ENCODE measurements at places on chromosomes 12 and 14.

DNA sequence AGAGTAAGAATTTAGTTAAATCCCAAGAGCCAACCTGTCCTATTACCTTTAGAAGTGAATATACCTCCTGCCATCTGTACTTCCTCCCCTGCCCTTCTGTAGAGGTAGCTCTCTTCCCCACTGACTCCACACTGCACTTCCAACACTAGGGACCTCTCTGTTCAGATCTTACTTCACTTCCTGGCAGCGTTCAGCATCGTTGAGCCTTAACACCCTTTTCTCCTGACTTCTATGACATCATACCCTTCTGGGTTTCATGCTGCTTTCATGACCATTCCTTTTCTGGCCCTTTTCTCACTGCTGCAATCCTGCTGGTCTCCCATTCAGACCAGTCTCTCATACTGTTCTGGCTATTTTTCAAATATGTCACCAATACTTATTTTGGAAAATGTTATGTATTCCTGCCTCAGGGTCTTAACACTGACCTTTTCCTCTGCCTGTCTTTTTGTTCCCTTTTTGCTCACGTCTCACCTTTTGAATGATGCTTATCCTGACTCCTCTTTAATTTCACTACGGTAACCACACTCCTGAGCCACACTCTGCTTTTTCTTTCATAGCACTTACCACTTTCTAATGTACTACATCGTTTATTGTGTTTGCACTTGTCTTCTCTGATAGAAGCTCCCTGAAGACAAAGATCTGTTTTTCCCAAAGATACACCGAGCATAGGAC, 67.6 kb downstream of the PLEKHA5 start:
- DNase-seq = no peak

DNA sequence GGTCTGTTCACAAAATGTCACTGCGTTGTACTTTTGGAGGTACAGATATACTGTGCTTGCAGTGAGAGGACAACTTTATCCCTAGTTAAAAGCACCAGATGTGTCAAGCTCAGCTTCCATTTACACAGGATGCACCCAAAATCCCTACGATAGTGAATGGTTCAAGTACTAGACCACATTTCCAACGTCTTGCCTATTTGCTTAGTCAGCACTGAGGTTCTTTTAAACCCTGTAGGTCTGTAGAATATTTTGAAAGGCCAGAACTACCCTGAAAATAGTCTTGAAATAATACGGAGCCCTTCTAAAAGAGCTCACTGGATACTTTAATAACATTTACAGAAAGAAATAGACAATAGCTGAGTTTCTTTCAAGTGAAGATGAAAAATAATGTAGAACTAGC, 466.1 kb downstream of the FUT8 start:
- DNase-seq = no peak

GRCh38 chr14:33545696-33546095, 405.2 kb downstream of the EGLN3 start:
- no peak for DNase-seq

- DNase-seq = no peak
Measured at GRCh38 chr12:7450667-7451066, 6.7 kb upstream of the CD163L1 start.

DNA sequence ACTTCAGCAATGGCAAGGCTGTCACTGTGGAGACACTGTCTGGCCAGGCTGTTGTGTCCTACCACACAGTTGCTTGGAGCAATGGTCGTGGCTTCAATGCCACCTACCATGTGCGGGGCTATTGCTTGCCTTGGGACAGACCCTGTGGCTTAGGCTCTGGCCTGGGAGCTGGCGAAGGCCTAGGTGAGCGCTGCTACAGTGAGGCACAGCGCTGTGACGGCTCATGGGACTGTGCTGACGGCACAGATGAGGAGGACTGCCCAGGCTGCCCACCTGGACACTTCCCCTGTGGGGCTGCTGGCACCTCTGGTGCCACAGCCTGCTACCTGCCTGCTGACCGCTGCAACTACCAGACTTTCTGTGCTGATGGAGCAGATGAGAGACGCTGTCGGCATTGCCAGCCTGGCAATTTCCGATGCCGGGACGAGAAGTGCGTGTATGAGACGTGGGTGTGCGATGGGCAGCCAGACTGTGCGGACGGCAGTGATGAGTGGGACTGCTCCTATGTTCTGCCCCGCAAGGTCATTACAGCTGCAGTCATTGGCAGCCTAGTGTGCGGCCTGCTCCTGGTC, 4.3 kb downstream of the LRP10 start:
- no peak for DNase-seq

DNA sequence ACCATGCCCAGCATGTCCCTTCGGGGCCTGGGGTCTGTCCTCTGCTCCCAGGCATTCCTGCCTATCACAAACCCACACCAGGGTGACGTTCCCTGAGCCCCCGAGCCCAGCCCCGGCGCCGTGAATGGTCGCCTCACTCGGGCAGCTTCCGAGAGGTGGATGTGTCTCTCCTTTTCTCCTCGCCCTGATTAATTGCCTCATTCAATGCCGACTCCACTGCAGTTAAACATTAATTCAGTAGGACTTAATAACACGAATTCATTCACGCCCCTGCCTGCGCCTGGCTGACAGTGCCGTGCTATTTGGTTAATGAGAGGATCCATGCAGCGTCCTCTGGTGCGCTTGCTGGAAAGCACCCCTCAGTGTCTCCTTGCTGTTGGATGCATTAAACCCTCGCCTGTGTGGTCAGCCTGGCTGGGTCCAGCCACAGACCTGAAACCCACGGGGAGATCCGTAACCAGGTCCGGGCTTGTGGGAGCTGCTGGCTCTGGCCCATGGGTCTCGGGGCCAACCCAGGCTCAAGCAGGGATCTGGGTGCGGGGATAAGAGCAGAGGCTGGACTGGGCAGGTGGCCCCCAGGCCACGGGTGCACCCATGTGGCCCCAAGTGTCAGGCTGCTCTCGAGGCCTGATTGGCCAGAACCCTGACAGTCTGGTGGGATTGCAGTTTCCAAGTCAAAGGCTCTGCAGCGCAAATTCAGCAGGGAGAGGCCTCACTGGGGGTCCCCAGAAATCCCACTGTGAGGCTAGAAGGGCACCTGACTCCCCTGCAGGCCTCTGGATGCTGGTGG, 55.4 kb downstream of the FBRSL1 start:
- DNase-seq = no peak

DNA sequence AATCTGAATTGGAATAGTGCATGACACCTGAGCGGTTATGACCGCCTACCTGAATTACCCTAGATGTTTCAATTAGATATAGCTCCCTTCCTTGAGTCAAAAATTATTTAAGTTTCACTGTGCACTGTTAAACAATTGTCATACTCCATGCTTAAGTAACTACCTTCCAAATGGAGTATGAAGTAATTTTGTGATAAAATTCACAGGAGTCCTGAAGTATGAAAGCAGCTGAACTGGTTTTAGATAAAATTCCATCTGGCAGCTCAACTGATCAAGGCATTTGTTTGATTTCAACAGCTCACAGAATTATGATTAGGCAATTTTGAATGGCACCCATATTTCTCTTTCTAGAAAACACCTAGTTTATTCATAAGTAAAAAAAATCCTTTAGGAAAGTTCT, 19.5 kb downstream of the PRICKLE1 start:
- no peak for DNase-seq

- no peak for DNase-seq
Measured at GRCh38 chr14:59699442-59699841, 122.8 kb upstream of the CCDC175 start.

DNA sequence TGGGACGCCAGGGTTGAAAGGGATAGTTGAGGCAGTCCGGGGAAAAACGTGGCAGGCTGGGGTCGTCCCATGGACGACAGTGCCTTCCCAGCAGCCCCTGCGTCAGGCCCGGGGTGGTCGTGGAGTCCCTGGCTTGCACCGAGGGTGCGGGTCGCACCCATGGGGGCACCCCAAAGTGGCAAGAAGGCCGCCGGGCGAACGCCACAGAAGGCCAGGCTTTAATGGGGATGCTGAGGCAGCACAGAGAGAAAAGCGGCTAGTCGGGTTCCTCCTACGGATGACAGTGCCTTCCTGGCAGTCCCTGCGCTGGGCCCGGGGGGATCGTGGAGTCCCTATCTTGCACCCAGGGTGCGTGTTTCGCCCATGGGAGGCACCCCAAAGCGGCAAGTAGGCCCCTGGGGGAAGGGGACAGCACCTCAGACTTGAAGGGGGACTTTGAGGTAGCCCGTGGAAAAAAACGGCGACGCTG, 158.6 kb upstream of the ALG10B start:
- DNase-seq = peak; percentile 78

- DNase-seq = no peak
Measured at GRCh38 chr14:102333390-102333789, 13.8 kb downstream of the ZNF839 start.

GRCh38 chr12:18502422-18502968, 235.3 kb downstream of the PLCZ1 start:
- DNase-seq = no peak

DNA sequence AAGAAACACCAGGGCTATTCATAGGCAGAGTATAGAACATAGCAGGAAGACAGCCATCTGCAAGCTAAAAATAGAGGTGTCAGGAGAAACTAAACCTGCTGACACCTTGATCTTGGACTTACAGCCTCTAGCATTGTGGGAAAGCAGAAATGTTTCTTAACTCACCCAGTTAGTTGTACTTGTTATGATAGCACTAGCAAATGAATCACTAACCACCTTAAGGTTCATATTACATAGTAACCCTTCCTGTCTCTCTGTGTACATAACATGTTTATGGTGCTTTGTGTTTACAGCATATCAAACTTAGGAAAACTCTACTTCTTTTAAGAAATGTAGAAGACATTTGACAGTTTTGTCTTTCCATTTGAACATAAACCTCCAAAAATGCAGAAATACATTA, 1031.3 kb downstream of the FSCB start:
- DNase-seq = no peak

- peak; percentile 79 for DNase-seq
Measured at GRCh38 chr12:132357623-132358186, 28.3 kb upstream of the GALNT9 start.

- no peak for DNase-seq
Measured at GRCh38 chr12:3313675-3314663, 177.0 kb upstream of the PRMT8 start.

DNA sequence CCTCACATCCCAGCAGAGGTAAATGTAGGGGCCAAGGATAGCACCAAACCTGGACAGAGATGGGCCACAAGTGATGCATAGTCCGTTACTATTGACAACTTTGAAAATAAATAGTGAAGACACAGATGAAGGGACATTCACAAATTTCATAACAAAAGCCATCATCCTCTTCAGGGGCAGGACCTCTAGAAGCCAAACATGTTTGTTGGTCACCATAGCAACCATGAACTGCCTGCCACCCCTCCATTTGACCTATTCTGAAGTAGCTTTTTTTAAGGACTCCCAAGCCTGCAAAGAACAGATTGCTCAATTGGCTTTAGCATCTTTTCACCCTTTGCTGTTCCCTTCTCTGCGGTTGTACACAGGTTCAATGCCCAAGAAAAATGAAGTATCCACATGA, 35.7 kb upstream of the MDM1 start:
- DNase-seq = no peak

GRCh38 chr14:74697011-74697410, 15.9 kb downstream of the AREL1 start:
- no peak for DNase-seq

GRCh38 chr12:53454707-53455106, 2.8 kb downstream of the PCBP2 start:
- no peak for DNase-seq

- DNase-seq = no peak
Measured at GRCh38 chr14:31449971-31450610, 7.2 kb downstream of the DTD2 start.

GRCh38 chr12:2231956-2232355, 179.2 kb downstream of the CACNA1C start:
- DNase-seq = no peak

DNA sequence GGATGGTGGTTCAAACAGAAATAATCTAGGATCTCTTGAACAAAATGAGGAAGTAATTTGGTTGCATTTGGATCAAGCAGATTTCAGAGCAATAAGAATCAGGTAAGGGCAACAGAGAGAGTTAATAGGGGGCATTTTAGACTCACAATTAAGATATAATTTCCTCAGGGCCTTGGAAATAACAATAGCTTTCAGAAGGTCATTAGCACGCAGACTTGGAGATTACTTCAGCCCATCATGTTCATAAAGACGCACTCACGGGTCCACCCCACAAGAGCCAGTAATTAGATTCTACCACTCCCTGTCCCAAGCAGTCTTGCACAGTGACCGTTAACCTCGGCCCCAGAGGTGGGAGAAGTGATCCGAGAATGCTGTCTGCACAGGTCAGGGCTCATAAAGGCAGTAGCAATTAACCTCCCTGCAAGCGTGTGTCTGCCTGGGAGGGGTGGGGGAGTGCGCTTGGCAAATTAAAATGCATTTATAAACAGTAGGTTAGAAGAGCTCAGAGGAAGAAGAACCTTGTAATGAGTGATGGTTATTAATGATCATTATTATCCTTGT, 125.7 kb upstream of the CCDC196 start:
- DNase-seq = no peak

DNA sequence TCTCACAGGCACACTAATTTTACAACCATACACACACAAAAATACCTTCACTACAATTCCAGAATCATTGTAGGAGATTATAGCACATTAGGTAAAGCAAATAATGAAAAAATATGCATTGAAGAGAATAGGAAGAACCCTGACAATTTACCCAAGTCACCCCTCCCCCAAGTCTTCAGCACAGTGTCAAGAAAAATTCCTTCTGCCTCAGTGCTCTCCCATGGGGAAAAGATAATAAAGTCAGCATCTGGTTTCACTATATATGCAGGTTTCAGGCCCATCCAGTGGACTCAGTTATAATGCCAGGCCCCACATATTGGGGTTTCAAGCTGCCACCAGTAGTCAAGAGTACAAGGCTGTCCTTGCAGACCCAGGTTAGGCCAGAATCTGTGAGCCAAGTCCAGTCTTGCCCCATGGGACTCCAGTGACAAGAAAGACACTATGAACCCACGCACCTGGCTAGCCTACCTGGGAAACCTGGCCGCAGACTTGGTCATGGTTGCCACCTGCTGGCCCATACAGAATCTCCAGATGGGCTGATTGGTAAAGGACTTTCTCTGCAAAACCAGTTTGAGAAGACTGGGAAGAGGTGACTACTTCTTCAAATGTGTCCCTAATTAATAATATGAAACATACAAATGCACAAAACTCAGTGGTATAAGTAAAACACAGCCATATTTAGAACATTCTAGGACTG, 398.6 kb upstream of the FLRT2 start:
- no peak for DNase-seq

GRCh38 chr14:94345344-94346064, 22.4 kb upstream of the SERPINA6 start:
- no peak for DNase-seq

DNA sequence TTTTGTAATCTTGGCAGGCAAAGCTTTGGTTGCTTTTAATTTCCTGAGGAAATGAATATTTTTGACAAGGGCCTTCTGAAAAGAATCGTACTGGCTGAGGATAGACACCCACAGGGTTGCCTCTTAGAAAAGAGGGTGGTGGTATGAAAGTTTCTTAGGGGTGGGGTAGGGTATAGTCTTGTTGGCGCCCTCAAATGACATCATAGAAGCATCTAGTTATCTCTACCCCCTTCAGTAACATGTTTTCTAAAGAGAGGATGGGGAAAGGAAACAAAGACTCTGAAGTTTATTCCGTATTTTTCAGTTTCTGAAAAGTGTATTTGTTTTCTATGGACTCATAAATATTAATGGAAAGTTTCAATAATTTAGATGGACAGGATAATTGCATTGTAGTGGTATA, 13.7 kb downstream of the PRKCH start:
- DNase-seq = no peak

GRCh38 chr12:19177754-19178153, 48.2 kb downstream of the PLEKHA5 start:
- no peak for DNase-seq

GRCh38 chr12:57612711-57613426, 1.6 kb downstream of the ARHGEF25 start:
- no peak for DNase-seq

- DNase-seq = no peak
Measured at GRCh38 chr12:82426081-82426480, 67.8 kb downstream of the METTL25 start.

All from chondrocyte (in vitro differentiated cells).